NCI-H2081 (cell line): ENCODE measurements at places on chromosomes 2 and 18.
A peak's percentile ranks its signal among the peaks of the same experiment; 100 is the strongest.

- DNase-seq = no peak
These were observed 4.3 kb downstream of the IMPA2 start for GRCh38 chr18:11985586-11985985.

GRCh38 chr18:10379522-10379921 is 74.9 kb upstream of the APCDD1 start:
- no peak for DNase-seq

GRCh38 chr2:153373510-153374279 is 104.9 kb downstream of the RPRM start:
- DNase-seq = no peak

- DNase-seq = no peak
These were observed 3.0 kb downstream of the RBM45 start for GRCh38 chr2:178115271-178115670.

DNA sequence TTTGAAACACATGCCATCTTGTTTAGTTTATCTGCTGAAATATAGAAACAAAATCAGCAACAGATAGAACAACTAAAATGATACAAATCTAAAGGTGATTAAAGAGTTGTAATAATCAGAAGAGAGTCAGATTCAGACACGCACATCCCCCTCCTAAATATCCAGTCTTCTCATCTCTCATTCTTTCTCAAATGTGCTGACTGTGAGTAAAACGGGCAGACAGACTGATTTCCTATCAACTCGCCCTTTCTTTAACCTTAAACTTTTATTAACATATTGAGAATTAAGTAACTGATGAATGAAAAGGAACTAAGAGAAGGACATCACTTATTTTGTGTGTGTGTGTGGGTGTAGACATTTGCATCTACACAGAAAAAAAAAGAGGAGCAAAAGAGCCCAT is 34.6 kb upstream of the SPP2 start:
- DNase-seq = no peak

GRCh38 chr2:172342611-172343010 is 84.8 kb upstream of the ITGA6 start:
- DNase-seq = no peak

GRCh38 chr2:216195565-216196029 is 86.4 kb downstream of the XRCC5 start:
- no peak for DNase-seq

- DNase-seq = no peak
These were observed 63.6 kb upstream of the CPO start for GRCh38 chr2:206875701-206876100.

DNA sequence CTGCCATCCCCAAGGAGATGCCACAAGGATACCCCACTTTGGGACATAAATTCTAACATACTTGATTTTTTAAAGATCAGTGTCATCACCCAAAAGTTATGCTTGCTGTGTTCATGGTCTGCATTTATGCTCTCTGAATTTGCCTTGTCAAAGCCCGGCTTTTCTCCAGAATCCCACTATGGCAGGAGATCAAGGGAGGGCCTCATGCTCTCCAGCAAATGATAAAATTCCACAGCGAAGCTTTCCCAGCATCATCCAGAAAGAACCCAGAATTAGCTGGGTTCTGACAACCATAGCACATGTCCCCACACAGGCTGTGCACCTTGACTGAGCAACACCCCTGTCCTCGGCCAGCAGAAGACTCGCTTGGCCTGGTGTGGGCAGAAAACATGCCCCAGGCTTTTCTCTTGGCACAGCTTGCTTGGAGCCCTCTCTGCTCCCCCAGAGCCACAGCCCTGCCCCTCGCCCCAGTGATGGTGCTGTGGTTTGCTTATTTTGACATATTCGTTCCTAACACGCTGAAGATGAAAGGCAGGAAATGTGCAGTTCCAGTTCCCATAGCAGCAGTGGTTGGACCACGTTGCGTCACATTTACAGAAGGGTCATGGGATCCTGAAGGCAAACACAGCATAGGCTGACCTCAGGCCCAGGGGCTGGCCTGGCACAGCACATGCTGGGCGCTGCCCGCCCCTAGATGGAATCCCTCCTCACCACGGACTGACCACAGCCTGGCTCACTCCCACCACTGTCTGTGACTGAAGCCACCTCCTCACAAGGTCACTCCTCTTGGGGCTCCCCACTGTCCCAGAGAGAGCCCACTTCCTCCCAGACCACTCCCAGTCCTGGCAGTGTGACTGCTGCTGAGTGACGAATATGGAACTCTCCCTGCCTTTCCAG is 14.1 kb upstream of the CHRNA1 start:
- no peak for DNase-seq

DNA sequence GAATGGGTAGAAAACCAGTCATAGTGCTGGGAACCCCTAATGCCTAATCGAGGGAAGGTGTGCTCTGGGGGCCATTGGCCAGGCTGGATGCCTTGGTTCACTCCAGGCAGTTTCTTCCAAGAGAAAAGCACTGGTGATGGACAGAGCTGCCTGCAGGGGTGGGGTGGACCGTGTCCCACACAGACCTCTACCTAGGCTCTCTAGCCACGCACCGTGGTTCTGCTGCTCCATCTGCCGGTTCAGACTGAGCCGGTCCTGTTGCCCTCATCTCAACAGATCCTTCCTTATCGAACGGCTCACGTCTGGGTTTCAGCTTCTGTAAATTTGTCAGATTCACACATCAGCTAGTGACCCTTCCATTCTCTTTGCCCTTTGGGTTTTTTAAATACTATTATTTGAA is 46.4 kb downstream of the RALB start:
- DNase-seq = no peak

DNA sequence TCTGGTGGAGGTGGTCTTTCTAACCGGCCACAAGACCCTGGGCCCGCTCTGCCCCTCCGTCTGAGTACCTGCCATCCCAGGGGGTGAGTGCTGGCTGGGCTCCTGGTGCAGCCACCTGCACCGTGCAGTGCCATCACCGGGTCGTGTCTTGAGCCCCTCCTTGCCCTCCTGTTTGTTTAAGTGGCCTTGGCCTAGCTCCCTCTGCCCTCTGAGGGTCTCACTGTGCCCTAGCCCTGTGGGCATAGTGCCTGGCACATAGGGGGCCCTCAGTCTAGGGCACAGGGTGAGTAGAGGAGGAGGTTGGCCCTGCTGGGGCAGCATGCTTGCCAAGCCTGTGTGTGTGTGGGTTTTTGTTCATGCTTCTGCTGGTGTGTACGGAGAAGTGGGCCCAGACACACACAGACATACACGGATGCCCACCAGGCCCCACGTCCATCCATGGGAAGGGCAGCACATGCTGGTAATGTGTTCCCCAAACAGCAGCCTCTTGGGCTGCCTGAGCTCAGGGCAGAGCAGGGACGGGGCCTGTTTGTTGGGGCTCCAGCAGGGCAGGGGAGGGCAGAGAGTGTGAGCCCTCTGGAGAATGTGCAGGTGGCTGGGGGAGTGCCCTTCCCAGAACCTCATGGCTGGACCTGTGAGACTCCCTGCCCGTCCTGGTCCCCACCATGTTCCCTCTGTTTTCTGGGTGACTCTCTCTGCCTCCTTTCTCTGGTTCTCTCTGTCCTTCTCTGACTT is 94.6 kb downstream of the GLI2 start:
- no peak for DNase-seq

DNA sequence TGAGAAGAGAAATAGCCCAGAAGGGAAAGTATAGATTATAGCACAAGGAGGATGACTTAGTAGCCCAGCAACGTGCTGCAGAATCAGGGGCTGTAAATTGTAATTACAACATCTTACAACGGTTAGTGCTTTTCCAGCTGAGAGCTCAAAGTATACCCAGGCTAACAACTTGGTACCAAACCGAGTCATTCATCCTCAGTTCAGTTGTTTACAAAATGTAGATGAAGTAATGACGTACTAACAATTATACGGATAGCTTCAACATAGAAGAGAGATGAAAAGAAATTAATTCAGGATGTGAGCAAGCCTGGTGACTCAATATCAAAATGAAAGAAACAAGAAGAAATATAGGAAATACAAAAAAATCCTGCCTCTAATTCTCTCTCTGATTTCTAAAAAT is 99.2 kb downstream of the DYNAP start:
- no peak for DNase-seq

- no peak for DNase-seq
These were observed 14.6 kb downstream of the AP1S3 start for GRCh38 chr2:223822818-223823217.

- no peak for DNase-seq
These were observed 1.3 kb downstream of the NT5C1B start for GRCh38 chr2:18588049-18588448.

DNA sequence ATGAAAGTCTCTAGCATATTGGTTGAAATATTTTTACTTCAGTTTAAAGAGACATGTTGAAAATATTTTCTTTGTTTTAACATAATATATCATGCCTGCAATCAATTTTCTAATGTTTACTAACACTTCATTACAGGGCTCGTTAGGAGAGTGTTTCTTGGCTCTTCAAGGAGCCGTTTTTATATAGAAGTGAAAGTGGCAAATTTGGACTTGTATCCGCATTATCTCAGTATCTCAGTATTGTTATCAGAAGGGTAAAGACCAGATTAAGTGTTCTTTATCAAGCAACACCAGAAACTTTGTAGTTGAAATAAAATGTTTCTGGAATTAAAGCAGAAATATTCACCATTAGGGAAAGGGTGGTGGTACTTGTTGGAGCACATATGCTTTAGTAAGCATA is 97.8 kb downstream of the BABAM2 start:
- no peak for DNase-seq

DNA sequence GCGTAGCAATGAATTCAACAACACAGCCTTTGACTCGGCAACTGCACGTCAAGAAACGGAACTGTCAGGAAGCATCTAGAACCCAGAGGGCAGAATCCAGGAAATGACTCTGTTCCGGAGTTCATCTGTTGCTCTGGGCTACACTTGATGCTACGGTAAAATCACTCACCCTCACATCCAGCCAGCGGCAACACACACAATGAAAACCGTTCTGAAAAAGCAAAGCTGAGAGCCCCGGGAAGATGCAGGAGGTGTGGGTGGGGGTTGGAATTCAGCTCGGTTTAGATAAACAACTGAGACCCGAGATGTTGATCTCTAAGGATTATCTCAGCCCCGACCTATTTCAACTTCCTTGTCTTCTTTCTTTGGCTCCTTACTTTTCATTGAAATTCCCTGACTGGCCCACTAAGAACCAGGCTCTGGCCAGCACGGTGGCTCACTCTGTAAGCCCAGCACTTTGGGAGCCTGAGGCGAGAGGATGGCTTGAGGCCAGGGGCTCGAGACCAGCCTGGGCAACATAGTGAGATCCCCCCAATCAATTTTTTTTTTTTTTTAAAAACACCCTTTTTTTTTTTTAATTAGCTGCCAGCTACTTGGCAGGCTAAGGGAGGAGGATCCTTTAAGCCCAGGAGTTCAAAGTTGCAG is 13.3 kb upstream of the RAB17 start:
- DNase-seq = no peak

DNA sequence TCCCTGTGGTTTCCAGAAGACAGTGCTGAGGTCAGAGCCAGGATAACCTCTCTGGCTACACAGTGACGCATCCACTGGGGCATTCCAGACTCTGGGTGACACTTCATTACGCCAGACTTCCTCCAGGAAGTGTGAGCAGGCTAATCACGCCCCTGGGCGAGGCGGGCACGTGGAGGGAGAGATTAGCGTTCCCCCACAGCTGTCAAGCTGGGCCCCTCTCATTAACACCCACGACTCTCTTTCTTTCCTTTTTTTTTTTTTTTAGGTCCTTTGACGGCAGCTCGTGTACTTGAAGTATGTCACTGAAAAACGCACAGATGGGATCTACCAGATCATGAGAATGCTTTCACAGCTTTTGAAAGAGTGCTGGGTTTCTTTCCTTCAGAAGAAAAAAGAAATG is 274.6 kb downstream of the AFF3 start:
- DNase-seq = no peak

DNA sequence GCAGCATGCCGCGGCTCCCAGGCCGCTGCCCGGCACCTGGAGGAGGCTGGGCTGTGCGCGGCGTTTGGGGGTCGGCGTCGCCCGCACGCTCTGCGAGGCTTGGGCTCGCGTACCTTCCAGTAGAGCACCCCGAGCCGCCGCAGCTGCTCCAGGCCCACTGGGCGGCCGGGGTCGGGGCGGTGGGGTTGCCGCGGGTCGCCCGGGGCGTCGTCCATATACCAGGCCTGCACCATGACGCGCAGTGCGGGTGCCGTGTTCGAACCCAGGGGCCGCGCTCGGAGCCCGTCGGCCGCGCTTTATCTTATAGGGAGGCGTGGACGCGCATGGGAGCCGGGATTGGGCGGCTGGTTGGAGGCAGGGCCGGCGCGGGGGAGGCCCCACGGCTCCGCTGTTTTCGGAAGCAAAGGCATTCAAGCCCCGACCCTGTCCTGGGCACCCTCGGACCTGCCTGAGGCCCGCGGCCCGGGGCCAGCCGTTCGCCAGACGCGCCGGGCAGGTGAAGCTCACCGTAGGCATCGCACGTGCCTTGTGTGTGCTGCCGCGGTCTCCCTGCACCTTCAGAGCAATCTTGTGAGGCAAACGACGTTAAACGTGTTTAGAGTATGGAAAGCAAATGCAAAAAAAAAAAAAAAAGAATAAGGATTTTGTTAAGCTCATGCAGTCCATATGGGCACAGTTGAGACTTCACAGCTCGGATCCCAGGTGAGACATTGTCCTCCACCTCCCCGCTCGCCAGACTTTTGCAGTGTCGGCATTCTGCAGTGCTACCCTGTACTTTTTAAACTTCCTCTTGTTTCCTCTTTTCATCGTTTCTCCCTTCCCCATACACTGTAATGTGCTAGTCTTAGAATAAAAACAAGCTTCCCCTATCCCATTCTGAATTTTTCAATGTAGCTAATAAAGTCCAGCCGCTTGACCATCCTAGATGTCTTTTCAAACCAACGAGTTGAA is at the start of gene ADI1:
ADI1 (minus strand) TSS at position 277 of the 951 bp plus-strand sequence; CDS start at position 233, 44 bp downstream.
- peak; percentile 77 for DNase-seq

DNA sequence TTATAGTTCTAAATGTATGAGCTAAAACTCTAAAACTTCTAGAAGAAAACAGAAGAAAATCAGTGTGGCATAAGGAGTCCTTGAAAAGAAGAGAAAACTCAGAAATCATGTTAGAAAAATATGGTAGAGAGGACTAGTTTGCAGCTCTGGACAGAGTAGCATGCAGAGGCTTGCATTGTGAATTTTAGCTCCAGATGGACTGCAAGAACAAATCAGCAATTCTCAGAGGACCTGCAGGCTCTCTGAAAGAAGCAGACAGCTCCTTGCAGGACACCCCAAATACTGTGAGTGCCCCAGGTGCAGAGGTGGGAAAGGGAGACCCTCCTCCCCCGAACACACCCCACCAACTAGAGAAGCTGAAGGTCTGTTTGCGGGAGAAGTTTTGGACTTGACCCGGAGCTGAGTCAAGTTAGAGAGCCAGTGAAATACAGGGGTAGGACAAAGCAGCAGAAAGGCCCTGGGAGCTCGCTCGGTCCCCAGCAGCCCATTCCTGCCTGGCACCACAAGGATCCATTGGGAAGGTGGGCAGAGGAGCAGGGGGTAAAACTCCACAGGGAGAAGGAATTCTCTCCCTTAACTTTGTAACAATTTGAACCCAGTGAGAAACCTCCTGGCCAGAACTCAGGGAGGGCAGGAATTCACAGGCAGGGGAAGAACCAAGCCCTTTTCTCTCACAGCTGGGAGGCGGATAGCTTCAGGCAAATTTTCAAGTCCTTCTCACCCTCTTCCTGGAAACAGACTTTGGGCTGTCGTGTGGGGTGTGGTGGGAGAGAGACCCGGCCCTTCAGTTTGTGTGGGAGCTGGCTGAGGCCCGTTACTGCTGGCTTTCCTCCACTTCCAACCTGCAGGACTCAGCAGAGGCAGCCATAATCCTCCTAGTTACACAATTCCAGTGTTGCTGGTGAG is 216.2 kb upstream of the SLC35G4 start:
- no peak for DNase-seq
